Hindlimb muscle (tissue), 1 donor: ENCODE measurements at places on chromosomes 1 and 21. TPM values are rescaled to one million over a fixed set of nuclear protein-coding genes. Genes with fewer than 3 reads are reported as not detected.

- no peak for DNase-seq
Observed at GRCh38 chr21:29407571-29407970, 108.8 kb downstream of the BACH1 start.

DNA sequence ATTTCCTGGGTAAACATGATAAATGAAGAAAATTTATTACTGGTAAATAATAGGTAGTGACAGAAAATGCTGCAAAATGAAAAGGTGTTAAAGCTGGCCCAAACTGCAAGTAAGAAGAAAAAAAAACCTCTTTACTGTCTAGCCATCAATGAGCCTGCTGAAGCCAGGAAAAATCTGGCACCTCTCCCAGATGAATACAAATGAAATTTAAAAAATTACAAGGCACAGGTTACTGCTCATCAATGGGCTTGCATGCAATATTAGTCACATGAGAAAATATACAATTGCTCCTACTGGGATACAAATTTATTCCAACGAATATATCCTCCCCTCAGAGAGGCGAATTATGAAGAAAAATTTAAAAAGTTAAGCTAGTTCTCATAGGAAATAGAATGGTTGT, 1422.5 kb downstream of the KCNT2 start:
- DNase-seq, result no peak

DNA sequence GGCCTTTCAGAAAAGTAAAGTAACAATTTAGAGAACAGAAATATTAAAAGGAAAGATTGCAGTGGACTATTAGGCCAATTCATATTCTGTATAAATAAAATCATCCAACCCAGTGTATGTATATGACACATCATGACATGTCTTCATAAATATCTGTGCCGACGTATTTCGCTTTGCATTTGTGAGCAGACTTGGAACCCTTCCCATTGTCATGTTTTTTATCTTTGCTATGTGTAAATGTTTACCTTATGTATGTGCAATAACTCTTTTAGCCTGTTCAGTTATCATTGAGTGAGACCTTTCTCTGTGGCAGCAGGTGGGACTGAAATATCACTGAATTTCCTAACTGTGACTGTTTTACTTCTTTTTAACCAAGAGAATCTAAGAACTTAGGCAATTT, 58.0 kb upstream of the FAM3B start:
- no peak for DNase-seq

DNA sequence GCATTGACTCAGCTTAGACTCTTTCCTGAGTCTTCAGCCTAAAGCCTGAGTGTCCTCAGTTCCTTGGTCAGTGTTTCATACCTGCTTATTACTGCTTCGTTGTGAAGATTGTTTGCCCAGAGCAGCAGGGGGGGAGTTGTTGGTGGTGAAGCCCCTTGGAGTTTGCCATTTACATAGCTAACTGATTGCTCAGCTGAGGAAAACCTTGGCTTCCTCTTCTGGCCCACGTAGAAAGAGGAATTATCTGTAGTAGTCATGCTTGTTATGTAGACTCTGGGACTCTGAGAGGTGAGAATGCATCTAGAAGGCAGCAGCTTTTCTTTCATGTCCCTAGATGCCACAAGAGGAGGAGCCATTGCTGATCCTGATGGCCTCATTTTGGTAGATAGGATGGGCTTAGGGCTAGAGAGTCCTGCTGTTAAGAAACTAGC, 125.9 kb downstream of the MAST2 start:
- DNase-seq, result no peak

DNA sequence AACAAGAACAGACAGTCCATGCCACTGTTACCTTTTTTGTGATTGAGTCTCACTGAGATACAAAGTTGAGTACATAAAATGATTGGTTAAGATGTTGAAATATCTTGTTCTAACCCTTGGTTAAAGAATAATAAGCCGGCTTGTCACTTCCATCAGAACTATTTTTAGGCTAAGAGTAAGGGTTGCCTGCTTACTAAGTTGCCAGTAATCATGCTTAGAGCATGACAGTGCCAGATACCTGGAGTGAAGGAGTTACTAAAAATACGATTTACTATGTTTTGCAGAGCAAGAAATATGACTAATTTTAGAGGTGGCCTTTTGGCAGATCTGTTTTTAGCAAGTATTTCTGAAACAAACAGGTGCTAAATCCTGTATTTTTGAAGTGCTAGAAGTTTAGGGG, 6.0 kb downstream of the HUNK start:
- no peak for DNase-seq

DNA sequence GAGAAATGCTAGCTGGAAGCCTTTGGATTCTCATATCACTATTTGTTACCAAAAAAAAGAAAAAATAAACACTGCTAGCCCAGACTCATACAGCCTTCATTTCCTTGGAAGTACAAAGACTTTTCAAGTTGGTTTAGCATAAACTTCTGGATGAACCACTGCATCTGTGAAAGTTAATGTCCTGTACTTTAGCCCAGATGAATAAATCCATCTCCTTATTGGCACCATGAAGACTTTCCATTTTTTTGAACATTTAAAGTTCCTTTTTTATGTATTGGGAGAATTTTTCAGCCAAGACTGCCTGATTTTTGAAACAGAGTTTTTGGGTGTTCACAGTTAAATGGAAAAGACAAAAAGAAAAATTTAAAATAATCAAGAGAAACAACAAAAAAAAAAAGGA, 184.0 kb upstream of the C1orf87 start:
- peak; percentile 72 for DNase-seq

GRCh38 chr1:180228648-180229482, 1.2 kb upstream of the LHX4 start:
- DNase-seq, result no peak

The ARMH1 gene
- 2.2 TPM for polyA plus RNA-seq

DNA sequence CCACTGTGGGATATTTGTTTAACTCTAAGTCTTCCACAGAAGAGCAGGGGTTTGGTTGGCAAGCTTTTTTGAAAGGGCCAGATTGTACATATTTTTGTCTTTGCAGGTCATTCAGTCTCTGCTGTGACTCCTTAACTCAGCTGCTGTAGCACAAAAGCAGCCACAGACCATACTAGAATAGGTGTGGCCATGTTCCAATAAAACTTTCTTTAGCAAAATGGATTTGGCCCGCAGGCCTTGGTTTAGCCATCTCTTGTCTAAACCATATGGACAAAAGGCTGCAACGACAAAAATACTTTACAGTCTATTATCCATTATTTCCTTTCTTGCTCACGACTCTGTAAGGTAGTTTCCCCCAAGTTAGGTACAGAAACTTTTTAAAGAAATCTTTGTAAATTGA, 60.5 kb downstream of the ESRRG start:
- no peak for DNase-seq

DNA sequence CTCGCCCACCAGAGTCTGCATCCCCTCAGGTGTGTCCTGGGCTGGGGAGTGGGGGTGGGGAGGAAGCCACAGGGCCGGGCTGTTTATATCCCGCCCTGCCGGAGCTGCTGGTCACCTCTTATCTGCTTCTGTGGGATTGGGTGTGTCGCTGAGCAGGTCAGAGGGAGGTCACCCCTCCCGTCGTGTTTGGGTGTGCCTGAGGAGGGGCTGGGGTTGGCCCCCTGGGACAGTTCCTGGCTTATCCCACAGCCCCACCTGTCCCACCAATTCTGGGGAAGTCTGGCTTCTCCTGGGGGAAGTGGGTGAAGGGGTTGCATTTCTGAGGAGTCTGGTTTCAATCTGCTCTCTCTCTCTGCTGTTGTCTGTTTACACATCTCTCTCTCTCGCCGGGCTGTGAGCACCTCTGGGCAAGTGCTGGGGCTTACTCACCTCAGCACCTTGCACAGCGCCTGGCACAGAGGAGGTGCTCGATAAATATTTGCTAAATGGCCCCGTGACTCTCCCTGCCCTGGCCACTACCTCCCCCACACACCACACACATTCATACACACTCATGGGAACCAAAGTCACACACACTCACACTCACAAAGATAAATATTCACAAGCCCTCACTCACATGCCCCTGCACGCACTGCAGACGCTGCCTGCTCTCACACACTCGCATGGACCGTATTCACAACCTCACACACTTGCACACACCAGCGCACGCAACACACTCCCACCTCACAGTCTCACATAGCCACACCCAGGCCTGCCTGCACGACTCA, 8.3 kb downstream of the ELF3 start:
- DNase-seq, result no peak

The NLRP3 gene
- polyA plus RNA-seq, result 1.8 TPM

- DNase-seq, result peak; percentile 71
Observed at GRCh38 chr1:26602378-26602959, 72.9 kb downstream of the RPS6KA1 start.

DNA sequence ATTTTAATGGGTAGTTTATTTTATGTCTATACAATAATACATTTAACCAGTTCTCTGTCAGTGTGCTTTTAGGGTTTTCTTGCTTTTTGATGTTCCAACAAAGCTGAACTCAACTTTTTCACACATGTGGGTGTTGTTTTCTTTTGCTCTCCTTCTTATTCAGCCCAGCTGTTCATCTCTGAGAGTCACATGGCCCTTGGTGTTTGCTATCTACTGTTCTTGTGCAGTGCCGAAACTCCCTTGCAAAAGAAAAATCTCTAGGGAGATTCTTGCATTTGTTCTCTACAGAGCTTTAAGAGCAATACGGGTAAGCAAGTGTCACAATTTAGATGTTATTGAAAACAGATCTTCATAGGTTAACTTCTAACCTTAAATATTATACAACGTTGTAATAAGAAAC, 281.1 kb upstream of the CXADR start:
- DNase-seq, result no peak

DNA sequence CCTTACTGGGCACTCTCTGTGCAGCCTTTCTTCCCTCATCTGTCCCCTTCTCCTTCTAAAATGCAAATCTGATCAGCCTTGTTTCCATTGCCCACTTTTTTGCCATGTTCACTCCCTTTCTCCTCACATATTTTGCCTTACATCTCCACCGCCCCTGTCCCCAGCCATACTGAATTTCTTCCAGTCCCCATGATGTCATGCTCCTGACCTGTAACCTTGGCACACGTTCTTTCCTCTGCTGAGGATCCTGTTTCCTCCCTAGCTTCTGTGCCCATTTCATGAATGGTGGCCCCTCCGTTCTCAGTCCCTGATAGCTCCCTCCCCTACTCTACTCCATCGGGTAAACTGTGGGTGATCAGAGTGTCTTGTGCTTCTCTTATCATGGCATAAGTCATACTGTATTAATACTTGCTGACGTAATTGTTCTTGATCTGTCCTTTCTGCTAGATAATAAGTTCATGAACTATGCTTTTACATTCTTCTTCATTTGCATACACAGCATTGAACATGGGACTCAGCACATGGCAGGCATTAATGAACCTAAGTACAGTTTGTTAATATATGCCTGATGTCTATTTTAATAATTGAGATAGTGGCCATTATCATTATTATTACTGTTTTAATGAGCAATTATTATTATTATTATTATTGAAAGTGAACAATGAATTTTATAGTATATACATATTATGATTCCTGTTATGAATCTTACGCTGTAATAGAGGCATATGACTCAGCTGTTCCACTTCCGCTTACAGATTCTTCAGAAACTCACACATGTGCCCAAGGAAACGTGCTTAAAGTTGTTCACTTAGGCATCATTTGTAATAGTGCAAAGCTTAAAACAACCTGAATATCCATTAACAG, 28.5 kb downstream of the MAP3K21 start:
- no peak for DNase-seq

DNA sequence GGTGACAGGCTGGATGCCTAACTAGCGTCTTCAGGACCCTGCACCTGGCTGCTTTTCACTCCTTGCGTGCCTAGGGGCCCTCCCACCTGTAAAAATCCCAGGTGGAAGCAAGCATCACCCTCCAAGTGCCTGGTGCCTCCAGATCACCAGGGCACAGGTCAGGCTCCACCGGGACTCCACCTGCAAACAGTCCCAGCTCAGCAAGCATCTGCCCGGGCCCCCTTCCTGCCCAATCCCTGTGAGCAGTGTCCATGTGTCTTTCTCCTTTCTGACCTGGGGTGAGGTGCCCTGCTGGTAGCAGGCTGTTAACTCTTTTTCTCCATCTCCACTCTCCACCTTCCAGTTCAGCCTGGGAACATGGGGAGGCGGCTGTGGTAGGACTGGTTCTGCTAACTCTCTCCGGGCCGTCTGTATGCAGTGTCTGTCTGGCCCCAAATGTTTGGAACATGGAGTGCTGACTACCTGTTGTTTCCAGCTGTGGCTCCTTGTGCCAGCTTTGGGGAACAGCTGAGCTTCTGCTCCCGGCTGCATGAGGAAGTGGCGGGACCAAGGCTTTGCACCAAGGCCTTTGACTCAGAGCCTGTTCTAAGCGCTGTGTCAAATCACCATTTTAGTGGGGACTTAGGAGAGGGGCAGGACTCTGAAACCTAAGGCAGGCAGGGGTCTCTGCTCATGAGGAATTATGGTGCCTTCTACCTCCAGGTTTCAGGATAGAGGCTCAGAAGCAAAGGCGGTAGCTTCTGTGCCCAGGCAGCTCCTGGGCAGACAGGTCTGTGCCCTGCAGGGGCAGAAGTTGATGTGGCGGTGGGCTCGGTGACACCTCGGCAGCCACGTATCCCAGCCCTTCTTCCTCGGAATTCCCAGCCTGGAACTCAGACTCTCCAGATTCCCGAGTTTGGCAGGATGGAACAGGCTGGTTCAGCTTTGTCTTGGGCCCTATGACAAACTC, 5.5 kb downstream of the GPR137B start:
- DNase-seq, result no peak

The HMGCS2 gene
- polyA plus RNA-seq, result not detected

DNA sequence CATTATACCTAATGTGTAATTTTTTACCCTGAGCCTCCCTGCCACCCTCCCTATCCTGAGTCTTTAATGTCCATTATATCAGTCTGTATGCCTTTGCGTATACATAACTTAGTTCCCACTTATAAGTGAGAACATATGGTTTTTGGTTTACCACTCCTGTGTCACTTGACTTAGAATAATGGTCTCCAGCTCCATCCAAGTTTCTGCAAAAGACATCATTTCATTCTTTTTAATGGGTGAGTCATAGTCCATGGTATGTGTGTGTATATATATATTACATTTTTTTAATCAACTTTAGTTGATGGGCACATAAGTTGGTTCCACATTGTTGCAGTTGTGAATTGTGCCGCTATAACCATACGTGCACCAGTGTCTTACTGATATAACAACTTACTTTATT, 477.1 kb upstream of the NEGR1 start:
- DNase-seq, result no peak

GRCh38 chr1:183881387-183882131, 76.6 kb downstream of the RGL1 start:
- DNase-seq, result no peak

GRCh38 chr1:227949954-227950734, 2.4 kb upstream of the WNT9A start:
- DNase-seq, result no peak

DNA sequence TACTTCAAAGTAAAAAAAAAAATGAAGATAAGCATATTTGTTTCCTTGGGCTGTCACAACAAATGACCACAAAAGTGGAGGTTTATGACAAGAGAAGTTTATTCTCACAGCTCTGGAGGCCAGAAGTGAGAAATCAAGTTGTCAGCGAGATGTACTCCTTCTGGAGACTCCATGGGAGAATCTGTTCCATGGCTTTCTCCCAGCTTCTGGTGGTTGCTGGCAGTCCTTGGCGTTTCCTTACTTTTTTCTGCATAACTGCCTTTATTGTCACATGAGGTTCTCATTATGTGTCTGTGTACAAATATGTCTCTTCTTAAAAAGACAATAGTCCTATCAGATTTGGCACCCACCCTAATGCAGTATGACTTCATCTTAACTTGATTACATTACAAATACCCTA, 398.3 kb downstream of the KCNT2 start:
- peak; percentile 3 for DNase-seq
